ENCODE measurements at places on chromosomes 3 and 15.
A peak's percentile ranks its signal among the peaks of the same experiment; 100 is the strongest.

DNA sequence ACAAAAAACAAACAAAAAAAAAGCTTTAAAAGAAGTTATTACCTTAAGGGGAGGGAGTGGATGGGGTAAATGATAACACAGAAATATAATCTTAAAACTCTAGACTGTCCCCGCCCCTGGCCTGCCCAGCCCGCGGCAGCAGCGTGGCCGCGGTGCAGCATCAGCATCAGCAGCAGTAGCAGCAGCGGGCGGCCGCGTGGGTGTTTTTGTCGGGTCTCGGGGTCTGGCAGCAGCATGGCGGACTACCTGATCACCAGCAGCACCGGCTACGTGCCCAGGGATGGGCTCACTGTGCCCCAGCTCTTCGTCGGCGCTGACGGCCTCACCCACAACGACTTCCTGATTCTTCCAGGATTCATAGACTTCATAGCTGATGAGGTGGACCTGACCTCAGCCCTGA, 80.0 kb upstream of the ANKRD28 start:
- no peak for DNase-seq

GRCh38 chr3:188868803-188869202, 303.0 kb upstream of the TPRG1 start:
- DNase-seq: no peak

GRCh38 chr15:47640901-47641300, 76.4 kb upstream of the SEMA6D start:
- DNase-seq: no peak

- DNase-seq: no peak
Observed at GRCh38 chr15:49436751-49437150, 13.7 kb downstream of the FGF7 start.

DNA sequence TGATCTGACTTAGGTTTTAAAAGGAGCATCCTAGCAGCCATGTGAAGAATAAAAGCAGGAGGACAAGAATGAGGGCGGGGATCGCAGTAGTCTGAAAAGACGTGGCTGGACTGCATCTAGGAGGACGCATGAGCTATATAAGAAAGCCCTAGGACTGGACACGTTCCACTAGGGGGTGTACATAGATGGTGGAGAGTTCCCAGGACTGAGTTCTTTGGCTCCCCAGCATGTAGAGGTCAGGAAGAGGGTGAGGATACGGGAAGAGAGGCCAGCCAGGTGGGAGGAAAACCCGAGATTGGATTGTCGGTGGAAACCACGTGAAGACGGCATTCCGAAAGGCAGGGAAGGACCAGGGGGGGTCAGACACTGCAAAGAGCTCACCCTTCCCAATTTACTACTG, 64.2 kb upstream of the CFAP161 start:
- DNase-seq: no peak

- no peak for DNase-seq
Observed at GRCh38 chr3:121707531-121708273, 41.8 kb downstream of the GOLGB1 start.

GRCh38 chr3:24196526-24196925, 251.4 kb downstream of the NR1D2 start:
- DNase-seq: no peak

DNA sequence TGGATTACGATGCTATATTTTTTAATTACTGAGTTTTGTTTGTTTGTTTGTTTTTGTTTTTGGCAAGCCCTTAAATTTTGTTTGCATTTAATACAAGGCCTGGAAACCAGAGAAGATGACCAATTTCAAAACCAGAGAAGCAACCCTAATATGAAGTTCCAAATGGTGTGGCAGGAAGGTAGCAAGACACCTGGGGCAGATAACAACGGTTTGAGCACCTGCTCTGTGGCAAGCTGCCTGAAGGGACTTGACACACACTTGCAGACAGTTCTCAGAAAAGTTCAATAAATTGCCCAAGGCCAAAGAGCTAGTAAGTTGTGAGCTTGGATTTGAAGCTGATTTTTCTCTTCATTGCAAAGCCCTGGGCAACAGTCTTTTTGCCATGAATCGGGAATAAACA, 151.2 kb upstream of the UBE2E1 start:
- no peak for DNase-seq

- DNase-seq: no peak
Observed at GRCh38 chr3:99865321-99865720, 47.7 kb downstream of the CMSS1 start.

DNA sequence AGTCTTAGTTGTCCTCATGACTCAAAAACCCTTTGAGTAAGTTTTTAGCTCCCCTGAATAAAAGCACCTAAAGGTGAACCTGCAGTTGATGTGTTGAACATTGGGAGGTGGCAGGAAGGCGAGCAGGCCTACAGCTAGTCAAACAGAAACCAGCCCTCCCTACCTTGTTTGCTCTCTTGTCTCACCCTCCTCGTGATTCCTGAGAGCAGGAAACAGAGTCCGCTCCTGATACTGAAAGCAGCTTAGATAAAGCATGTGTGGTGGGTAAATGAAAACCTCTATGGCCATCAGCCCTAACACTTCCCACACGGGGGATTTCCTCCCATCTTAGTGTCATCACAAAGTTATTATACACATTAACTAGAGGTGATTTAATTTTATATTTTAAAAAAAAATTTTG, 21.8 kb upstream of the CLDN18 start:
- no peak for DNase-seq

GRCh38 chr3:124570232-124570631, 160.0 kb upstream of the UMPS start:
- DNase-seq: no peak

DNA sequence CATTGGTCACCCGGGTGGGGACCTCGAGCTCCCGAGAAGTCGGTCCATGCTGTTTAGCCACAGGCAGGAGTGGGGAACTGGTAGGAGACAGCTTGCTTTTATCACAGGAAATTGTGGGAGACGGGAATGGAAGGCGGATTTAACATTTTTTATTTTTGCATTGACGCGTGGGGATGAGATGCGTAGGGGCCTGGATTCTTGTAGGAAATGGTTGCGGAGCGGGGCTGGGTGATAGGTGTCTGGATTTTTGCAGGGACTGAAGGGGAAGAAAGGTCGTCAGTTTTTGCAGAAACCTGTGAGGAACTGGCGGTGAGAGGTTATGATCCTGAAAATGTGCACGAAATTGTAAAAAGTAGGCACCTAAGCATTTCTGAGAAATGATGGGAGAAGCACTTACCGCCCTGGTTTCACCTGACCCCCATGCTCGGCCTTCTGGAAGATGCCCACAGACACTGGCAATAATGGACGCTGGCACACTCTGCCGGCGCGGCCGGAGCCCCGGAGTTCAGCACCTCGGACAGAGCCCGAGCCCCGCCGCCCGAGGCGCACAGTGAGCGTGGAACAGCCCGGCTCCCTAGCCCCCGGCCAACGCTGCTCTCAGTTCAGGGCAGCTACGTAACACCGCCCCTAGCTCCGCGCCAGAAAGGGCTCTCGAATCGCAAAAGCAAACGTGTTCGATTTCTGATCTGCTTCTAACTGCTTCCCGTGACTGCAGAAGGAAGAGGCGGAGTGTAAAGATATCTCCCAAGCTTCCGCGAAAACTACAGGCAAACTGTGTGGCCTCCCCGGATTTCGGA, 928 bp downstream of the ANKRD34C start:
- DNase-seq: peak; percentile 37

- DNase-seq: no peak
Observed at GRCh38 chr3:4138786-4139431, 164.3 kb upstream of the SETMAR start.

DNA sequence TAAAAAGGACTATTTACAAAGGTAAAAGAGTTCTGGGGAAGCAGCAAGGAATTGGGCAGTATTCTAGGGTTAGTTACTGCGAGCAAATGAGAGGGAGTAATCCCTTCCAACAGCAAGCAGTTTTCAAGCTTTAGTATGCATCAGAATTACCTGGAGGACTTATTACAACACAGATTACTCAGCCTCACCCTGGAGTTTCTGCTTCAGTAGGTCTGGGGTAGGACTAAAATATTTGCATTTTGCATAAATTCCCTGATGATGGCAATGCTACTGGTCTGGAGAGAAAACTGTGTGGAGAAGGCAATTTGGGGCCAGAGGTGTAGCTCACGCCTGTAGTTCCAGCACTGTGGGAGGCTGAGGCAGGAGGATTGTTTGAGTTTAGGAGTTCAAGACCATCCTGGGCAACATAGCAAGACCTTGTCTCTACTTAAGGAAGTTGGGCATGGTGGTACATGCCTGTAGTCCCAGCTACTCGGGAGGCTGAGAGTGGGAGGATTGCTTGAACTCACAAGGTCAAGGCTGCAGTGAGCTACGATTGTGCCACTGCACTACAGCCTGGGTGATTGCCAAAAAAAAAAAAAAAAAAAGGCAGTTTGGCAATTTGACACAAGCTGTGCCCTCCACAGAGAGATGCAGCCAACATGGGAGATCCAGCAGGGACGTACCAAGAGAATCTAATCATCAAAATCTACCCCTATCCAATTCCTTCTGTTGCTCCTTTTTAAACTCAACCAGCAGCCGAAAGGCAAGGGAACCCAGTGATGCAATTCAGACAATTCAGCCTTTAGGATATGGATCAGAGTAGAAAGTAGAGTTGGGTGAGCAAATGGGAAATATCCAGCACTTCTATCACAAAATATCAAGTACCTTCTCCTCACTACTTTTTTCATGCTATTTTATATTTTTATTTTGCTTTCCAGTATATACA, 27.1 kb upstream of the AP4E1 start:
- DNase-seq: no peak

DNA sequence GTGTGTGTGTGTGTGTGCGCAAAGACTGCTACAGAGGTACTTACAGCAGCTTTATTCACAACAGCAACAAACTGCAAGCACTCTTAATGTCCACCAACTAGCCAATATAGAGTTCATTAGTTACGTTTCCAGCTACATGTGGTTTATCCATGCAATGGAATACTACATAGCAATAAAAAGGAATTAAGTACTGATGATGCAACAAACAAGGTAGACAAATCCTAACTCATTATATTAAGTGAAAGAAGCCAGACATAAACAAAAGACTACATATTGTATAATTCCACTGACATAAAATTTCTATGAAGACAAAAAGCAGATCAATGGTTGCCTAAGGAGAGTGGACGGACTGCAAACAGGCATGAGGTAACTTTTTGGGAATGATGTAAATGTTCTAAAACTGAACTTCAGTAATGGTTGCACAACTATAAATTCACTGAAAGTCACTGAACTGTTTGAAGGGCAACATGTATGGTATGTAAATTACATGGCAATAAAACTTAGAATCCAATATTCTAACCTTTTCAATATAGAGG, 433.7 kb downstream of the SHQ1 start:
- DNase-seq: no peak

GRCh38 chr3:11438646-11439045, 166.4 kb downstream of the ATG7 start:
- no peak for DNase-seq

- no peak for DNase-seq
Observed at GRCh38 chr3:150544726-150545125, 1.6 kb downstream of the SERP1 start.

DNA sequence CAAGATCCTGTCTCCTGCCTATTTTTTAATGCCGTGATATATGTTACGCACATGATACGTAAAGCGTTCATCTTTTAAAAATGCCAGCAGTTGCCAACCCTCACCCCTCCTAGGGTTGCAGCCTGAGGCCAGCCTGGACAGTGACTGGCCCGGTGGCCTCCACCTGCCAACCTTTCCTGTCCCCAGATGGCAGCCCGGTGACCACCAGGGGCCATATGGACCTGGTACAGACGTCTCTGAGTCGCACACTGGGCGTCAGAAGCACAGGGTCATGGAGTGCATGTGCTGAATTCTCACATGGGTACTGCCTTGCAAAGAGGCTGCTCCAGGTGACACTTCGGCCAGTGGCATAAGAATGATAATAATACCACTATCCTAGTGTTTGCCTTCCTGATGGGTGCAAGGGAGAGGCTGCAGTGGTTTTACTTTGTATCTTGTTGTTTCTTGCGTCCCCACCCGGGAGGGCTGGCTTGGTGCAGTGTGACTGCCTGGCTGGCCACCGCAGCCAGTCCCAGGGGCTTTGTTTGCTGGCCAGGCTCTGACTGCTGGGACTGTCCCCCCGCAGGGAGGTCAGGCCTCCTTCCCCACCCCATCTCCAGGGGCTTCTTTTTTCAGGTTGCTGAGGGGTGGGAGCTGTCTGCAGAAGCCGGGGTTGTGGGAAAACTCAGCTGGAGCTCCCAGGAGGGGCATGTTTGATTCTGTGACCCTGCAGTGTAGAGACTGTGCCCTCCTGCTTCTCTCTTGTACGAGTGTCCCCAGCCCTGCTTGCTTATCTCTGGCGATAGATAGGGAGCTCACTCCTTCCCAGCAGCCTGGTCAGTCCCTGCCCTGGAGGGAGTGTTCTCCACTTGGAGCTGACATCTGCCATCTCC, 16.9 kb downstream of the FBLN2 start:
- DNase-seq: no peak

GRCh38 chr3:41188306-41188705, 11.0 kb upstream of the CTNNB1 start:
- DNase-seq: no peak

- no peak for DNase-seq
Observed at GRCh38 chr3:19749448-19750017, 184.5 kb downstream of the EFHB start.

DNA sequence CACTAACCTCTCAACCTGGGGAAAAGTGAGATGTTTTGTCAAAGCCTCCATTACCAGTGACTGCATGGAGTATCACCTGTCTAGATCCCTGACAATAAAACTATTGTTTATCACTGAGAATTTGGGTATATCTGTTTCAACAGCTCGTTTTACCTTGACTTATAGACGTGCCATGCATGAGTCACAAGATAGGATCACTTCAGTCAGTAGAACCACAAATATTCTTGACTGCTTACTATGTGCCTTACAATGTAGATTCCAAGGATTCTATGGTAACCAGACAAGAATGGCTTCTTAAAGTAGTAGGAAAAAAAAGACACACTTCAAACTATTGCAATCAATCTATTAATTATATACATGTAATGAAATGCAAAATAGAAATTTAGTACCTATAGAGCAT, 55.7 kb upstream of the GRM7 start:
- no peak for DNase-seq

DNA sequence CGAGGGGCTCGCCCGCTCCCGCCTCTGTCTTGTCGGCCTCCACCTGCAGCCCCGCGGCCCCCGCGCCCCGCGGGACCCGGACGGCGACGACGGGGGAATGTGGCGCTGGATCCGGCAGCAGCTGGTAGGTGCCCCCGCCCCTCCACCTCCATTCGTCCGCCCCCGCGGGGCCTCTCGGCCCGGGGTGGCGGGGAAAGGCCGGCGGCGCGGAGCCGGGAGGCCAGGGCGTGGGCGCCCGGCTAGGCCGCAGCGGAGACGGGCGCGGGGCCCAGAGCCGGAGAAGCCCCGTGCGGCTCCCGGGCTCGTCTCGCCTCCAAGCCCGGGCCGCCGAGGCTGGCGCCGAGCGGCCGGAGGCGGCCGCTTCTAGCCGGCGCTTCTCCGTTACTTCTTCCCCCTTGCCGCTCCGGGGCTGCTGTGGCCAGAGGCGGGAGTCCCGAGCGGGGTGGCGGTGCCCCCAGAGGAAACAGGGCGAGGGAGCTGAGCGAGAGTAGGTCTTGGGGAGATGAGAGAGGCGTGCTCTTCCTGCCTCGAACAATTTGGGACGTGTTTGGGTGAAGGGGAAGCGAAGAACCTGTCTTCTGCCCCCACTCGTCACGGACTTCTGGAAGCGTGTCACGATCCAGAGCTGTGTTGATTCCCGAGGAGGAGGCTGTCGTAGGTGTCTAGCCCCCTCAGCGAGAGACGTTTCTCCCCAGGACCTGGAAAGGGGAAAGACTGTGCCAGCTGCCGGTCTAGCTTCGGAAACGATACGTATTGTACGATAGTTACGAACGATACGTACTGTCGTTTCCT, 555 bp downstream of the ATP11B start:
- DNase-seq: peak; percentile 26

- DNase-seq: no peak
Observed at GRCh38 chr3:142944342-142944741, 19.1 kb downstream of the PAQR9 start.

Data from GM12891 (cell line).